ENCODE measurements at places on chromosomes 12 and 14.

- DNase-seq, result no peak
Measured at GRCh38 chr12:84701041-84701440, 211.6 kb downstream of the SLC6A15 start.

DNA sequence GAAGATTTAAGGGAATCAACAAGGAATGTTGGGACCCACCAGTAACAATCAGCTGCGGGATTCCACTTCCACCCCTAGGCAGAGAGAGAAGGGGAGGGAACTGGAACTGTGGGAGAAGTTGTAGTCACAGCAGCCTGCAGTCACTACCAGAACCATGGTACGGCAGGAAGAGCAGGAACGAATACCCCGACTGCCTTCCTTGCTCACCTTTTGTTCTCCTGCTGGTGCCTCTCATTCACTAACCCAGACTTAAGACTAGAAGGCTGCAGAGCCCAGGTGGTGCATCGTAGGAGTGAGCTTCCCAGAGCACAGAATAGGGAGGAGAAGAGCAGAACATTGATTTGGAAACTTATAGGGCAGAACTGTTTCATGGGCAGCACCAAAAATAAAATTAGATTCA, 154.2 kb downstream of the DYRK2 start:
- DNase-seq, result no peak

DNA sequence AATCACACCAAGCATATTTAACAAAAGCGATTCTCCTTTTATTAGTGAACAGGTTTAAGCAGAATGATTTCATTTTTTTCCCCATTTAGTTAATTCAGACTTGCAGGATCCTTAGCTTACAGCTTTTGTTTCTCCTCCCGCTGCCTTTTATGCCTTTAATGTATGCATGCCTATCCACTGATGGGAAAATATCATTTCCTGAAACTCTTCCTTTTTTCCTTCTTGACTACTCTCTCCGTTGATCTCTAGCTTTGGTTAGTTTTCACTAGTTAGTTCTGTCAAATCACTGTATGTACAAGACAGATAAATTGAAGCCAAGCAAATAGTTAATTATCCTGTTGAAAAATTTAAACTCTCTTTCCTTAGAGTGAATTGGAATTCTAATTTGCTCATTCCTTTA, 26.3 kb downstream of the NKX2-1 start:
- no peak for DNase-seq

DNA sequence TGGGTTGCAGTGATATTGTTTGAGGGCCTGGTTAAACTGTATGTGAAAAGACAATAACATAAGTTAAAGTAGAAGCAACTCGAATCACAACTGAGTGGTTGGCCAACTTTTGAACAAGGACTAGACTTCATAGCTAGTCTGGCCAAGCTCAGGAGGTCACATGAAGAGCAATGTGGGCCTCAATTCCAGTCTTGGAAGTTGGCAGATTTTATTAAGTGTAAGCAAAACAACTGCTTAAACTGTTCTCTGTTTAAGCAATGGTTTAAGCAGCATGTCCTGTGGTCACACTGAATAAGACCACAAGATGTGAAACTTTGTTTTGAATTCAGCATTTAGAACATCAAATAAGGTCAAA, 100.4 kb downstream of the TMTC3 start:
- no peak for DNase-seq

DNA sequence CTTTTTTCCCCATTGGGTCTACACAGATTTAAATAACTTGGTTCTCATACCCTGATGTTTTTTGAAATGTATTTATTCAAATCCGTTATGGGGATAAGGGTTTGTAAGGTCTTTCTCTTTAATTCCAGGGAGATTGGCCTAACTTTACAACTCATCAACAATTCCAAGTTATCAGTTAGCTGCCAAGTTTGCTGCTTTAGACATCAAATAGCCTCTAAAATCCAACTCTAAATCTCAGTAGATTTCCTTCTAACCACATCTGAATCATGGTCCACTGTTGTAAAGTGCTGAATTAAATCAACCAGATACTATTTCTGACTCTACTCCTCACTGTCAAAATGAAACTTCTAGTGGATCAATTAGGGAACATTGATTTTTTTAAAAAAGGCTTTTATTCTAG, 364.1 kb upstream of the E2F7 start:
- no peak for DNase-seq

GRCh38 chr12:22329621-22330020, 4.9 kb downstream of the ST8SIA1 start:
- no peak for DNase-seq

DNA sequence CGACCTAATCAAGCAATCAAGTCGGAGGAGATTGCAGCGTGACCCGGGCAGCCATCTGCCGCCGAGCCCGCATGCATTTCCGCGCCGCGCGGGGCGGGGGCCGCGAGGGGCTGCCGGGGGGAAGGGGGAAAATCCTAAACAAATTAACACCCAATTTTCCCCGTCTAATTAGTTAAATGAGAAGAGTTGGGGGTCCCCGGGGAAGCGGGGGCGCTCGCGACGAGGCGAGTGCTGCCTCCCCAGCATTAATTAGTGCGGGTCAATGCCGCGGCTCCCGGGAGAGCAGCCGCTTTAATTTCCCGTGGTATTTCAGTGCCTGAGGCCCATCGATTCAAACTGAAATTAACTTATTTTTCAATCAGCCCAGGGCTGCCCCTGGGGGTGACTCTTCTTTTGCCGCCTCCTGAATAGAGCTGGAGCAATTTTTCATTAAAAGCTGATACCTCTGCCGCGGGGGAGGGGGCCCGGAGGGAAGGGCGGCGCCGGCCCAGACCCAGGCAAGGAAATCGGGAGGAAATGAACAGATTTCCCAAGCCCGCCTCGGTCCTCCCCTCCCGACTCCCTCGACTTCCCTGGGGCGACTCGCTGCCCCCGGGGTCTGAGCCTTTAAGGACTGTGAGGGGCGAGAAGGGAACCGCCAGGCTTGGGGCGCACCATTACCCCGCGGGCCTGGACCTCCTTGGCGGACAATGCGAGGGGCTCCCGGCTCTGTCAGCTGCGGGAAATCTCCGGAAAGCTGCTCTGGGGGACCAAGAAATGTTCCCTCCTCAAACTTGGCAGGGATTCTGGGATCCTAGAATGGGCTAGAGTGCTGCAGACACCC, 18.9 kb downstream of the VSX2 start:
- DNase-seq, result no peak

GRCh38 chr14:55910601-55911243, 207.5 kb upstream of the PELI2 start:
- DNase-seq, result no peak

DNA sequence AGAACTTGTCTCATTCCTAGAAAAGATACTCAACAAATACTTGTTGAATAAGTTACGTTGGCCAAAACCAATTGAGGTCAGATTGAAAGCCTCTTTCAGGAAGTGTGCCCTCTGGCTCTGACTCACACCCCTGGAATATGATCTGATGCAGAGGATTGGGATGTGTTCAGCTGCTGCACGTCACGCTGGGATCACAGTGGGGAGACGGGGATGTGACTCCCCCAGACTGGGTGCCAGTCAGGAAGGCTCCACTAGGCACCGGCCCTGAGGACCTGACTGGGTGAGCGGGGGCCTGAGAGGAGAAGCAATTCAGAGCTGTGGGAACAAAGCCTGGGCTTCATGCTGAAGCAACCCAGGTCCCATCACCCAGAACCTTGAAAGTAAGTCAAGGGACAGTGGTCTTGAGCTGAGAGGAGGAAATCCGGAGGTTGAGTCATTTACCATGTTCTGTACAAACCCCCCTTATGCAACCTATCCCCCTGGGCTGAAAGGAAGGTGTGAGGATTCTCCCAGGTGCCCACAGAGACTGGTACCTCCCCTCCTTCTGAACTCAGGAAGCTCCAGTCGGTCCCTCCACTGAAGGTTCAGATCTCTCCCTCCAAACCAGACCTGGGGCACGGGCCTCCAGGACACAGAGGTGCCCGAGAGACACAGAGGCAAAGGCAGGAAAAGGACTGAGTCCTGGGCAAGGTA, 3.9 kb downstream of the CEBPE start:
- DNase-seq, result no peak

- DNase-seq, result no peak
Measured at GRCh38 chr12:130800312-130800711, 38.7 kb downstream of the STX2 start.

- no peak for DNase-seq
Measured at GRCh38 chr14:100466111-100466856, 120.9 kb downstream of the BEGAIN start.

GRCh38 chr14:75812622-75813021, 151.6 kb downstream of the TTLL5 start:
- no peak for DNase-seq

GRCh38 chr12:32486158-32486557, 86.8 kb downstream of the FGD4 start:
- DNase-seq, result no peak

- no peak for DNase-seq
Measured at GRCh38 chr12:27709932-27710591, 570 bp upstream of the MRPS35 start.

DNA sequence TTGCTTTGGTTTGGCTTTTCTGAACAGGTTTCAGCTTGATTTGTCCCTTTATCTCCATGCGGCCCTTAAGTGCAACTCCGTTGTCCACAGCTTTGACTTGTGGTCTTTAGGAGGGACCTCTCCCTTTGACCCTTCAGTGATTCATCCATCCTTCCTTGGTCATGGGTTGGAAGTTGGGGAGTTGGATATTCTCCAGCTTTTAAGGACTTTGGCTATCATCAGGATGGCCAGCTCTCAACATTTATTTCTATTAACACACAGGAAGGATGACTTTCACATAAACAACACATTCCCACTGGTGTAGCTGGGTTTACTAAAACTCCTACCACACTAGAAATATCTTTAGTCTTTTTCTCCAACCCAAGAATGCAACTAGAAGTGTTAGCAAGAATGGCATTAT, 50.9 kb upstream of the E2F7 start:
- no peak for DNase-seq

- no peak for DNase-seq
Measured at GRCh38 chr12:45774508-45775162, 45.1 kb downstream of the ARID2 start.

DNA sequence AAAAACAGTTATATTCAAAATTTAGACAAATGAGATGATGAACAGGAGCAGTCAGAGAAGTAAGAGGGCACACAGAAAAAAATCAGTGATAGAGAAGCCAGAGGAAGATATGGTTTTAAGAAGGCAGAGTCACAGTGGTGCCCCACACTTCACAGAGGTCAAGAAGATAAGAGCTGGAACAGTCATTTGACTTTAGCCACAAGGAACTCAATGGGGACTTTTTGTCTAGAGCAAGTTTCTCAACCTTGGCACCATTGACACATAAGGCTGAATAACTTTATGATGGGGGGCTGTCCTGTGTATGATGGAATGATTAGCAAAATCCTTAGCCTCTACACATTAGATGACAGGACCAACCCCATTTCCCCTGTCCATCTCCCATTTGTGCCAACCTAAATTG, 172.8 kb upstream of the PLEKHG7 start:
- no peak for DNase-seq

DNA sequence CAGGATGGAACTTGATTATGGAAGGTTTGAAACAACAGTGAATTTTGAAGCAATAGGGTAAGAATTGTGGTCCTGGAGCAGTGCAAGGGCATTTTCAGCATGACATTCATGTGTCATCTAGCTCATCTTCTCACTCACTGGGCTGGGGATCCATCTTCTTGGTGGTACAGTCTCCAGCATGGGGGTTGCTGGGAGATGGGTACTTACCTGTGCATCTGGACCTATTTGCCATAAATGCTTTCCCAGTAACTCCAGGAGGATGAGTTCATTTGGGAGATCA, 7.2 kb downstream of the HSP90AA1 start:
- no peak for DNase-seq

DNA sequence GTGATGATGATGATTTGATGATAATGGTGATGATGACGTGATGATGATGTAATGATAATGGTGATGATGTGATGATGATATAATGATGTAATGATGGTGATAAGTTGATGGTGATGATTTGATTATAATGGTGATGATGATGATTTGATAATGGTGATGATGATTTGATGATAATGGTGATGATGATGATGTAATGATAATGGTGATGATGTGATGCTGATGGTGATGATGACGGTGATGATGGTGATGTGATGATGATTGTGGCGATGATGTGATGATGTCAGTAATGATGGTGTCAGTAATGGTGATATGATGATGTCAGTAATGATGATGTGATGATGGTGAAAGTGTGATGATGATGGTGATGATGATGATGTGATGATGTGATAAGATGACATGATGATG, 613.4 kb downstream of the AACS start:
- DNase-seq, result no peak

All from left kidney (tissue), 8 donors.